T-helper 1 cell (primary cell): ENCODE measurements at places on chromosomes 7 and 10.
A peak's percentile ranks its signal among the peaks of the same experiment; 100 is the strongest.

DNA sequence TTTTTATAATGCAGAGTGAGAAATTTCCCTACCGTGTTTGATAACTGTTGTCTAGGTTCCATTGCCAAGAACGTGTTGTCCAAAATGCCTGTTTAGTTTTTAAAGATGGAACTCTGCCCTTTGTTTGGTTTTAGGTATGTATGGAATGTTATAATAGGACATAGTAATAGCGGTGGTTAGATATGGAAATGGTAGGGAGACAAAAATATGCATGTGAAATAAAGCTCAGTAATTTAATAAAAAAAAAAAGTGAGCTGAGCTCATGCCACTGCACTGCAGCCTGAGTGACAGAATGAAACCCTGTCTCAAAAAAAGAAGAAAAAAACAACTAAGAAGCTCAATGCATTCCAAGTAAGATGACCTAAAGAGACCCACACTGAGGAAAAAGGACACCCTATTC lies 72.9 kb downstream of the ZNF783 start:
- DNase-seq: no peak

- no peak for DNase-seq
Measured at GRCh38 chr10:15705298-15705697, 14.4 kb downstream of the ITGA8 start.

DNA sequence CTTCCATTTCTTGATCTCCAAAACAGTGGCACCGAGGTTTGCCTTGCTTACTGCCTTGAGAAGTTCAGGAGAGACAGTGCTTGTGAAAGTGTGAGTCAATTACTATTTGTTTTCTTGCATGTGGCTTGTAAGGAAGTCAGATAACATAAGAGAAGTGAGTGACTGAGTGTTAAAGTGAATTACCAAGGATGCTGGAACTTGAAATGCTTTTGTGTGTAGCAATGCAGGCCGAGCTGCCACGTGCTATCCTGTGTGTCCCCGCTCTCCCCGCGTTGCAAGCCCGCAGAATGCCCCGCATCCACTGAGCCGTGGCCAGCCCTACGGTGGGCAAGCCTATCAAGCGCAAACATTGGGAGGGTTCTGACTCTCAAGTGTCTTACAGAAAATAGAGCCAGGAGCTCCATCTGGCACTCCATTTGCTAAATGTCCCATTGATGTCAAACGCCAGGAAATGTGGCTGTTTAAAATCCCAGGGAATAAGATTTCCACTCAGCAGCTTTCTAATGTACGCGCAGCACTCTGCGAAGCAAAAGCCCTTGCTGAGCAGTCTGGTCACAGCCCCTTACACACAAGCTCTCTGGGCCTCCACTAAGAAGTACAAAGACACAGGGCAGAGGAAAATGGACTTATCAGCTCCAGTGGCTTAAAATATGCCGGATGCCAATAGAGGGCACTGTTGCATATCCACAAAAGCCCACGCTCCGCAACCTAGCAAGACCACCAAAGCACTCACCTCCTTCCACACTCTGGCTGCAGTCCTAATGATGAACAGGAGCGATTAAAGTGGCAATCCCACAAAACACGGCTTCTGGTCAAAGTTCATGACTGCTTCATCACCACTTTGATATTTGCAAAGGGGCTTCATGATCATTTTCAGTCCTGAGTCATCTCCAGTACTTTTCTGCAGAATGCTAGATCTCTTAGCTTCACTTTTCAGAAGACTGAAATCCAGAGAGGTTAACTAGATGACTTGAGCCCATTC lies 158.0 kb upstream of the ITGB1 start:
- no peak for DNase-seq

DNA sequence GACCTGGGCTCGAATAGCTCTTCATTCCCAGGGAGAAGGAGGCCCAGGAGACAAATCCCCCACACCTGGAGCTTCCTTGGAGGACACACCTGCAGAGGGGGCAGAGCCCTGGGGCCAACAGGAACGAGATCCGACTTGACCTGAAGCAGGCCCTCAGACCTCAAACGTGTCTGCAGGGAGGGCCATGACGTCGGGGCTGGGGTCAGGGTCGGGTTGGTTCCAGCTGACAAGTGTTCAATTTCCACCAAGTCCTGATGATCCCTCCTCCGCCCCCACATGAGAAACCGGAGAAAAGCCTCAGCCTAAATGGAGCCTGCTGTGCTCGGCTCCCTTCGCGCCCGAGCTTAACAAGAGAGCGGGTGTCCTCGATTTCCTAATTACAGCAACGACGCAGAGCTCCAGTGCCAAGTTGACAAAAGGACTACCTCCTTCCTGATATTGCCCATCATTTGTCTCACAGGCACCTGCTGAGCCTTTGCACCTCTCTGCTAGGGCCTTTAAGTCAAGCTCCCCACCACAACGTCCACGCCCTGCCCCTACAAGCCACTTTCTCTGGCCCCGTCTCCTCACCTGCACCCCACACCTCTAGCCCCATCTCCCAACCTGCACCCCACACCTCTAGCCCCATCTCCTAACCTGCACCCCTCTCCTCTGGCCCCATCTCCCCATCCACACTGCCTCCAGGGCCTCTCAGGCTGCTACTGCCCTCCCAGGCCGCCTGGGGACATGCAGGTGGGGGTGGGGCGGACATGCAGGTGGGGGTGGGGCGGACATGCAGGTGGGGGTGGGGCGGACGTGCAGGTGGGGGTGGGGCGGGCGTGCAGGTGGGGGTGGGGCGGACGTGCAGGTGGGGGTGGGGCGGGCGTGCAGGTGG lies 519.4 kb downstream of the GLRX3 start:
- no peak for DNase-seq

DNA sequence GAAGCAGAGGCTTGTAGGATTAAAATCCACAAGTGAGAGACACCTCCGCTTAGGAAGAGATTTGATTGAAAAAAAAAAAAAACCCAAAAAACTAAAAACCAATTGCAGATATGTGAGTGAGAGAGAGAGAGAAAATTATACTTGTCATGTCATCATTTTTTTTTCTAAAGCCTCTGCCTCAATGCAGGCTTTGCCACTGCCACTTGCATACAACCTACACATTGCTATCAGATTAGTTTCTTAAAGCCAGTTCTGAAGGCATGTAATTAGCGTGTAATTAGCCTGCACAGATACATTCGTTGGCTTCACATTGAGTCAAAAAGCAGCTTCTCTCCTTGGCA lies 86.1 kb upstream of the MTPN start:
- no peak for DNase-seq

DNA sequence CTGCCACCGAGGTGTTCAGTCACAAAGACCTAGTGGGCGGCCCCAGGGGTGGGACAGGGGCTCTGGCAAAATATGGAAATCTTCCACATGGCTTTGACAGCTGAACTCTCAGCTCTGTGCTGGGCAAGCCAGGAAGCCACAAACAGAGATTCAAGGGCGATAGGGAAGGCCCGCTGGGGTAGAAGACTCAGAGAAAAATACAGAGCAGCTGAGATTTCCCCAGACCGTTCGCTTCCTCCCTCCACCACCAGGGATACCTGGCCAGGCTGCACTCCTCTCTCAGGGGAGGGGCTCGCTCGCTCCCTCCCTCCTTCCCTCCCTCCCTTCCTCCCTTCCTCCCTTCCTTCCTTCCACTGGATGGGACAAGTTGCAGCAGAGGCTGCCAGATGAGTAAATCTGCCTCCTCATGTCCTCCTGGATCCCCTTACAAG lies 260.5 kb downstream of the PRPF18 start:
- DNase-seq: no peak

DNA sequence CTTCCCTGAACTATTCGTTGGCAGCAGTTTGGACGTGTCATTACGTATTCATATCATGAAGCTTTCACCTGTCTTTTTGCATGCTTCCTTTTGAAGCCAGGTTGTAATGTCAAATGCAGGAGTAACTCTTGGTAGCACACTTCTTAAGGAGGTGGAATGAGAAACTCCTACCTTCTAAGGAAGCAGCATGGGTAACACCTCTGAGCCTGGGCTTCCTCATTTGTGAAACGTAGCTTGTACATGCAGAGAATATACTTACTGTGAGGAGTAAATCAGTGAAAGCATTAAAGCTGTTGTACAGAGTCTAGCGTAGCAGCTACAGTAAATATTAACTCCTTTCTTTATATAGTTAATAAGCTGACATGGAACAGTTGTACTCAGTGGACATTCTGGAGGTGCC lies 21.1 kb downstream of the CUL1 start:
- no peak for DNase-seq

DNA sequence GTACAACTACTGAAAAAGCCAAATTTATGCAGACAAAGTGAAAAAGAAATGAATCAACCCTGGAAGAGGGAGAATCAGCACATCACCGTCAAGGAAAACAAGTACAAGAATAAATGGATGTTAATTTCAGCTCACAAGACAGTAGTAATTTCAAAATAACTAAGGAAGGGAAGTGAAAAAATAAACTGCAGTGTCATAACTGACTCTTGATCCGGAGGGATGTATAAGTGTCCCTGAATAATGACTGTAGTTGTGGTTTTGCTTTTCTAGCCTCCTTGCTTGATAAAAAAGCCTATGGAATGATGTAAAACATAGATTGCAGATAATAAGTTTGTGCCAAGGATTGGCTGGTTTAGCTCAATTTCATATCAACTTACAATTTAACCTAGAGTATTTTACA lies 721.1 kb upstream of the C7orf33 start:
- DNase-seq: no peak

DNA sequence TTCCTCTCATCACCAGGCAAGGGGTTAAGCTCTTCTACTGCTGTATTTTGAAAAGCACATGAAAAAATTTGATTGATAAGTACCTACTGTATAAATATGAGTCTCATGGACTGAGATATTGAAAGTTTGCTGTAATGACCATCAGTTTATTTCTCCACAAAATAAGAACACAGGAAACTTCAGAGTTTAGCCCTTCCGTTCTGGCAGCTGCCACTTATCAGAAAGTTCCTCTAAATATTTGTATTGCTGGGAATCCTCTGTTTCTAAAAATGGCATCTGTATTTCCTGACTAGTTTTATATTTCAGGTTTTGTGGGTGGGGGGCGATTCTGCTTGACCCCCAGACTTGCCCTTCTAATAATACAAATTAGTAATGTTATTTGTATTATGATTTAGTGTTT lies 92.0 kb downstream of the LYZL2 start:
- no peak for DNase-seq

GRCh38 chr7:42575171-42575570 lies 336.7 kb downstream of the C7orf25 start:
- DNase-seq: no peak

- DNase-seq: no peak
Measured at GRCh38 chr10:75941223-75941801, 509.9 kb downstream of the LRMDA start.

DNA sequence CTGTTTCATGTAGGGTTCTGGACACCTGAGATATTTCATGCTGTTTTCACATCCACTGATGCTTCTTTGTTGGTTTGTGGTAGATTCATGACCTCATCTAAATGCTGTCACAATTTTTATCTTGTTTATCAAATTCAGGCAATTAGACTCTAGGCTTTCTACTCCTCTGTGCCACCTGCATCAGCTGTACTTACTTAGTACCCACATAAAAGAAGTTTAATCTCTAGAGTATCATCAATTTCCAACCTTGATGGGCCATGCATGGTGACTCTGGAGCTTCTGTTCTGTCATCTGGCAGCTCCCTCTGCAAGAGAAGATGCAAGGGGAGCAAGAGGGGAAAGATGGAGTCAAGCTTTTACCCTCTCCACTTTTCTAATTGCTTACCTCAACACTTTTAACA lies 195.9 kb upstream of the VWC2 start:
- no peak for DNase-seq

GRCh38 chr10:58307676-58308075 lies 27.1 kb upstream of the UBE2D1 start:
- DNase-seq: no peak

GRCh38 chr7:121519548-121520521 lies 123.7 kb upstream of the FAM3C start:
- DNase-seq: peak; percentile 38

GRCh38 chr10:93098816-93099215 lies 25.1 kb downstream of the CYP26A1 start:
- DNase-seq: no peak

- no peak for DNase-seq
Measured at GRCh38 chr7:50791363-50791937, 8.8 kb upstream of the GRB10 start.

DNA sequence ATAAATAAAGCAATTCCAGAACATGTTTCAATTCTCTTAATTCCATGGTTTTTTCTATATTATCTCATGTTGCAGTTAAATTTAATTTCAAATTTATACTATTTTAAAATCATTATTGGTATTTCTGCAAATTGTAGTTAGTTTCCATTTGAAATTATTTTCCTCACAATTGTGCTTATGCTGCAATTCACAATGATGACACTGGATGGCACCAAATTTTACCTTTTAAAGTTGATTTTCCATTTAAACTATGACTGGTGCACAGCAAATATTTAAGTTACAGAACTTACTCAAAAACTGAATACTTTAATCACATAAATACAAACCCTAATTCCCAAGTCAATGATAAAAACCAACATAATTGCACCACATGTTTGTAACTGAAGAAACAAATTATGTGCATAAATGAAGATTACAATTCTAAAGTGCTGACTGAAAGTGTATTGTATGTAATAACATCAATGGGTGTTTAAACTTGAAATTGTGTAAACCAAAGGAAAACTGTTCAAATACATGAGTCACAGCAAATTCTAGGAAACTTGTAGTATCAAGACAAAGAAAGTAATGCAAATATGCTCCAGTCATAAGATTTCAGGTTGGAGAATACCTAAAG lies 75.3 kb upstream of the AASS start:
- no peak for DNase-seq

DNA sequence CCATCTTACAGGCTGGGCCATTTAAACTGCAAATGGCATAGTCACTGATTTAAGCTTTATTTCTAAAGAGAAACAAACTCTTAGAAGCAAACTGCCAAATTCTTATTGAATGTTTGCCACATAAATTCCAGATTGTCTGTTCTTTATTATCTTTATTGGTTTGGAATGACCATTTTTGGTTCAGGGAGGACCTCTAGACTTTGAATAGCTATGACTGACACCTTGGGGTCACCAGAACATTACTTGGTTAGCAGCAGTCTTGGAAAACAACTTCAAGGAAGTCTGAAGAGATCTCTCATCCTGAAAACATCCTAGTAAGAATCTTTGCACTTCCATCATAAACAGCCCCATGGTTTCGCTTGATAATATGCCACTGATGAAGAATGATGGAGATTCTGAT lies 197.1 kb downstream of the SUGCT start:
- no peak for DNase-seq

DNA sequence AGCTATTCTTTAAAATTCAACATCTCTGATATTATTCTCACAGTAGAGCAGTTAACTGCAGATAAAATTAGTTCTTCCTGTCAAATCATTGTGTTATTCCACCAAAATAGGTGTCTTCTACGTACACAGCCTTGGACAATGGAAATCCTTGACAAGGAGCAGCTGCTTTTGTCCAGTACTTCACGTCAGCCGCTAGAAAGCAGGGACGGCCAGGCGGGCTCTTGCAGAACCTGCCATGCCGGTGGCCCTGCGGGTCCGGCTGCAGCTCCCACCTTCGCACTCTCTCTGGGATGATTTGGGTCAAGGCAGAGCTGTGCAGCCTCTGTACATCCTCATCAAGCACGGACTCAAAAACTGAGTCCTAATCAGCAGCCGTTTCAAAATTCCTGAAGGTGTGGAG lies 2.2 kb upstream of the FOXI2 start:
- no peak for DNase-seq

- DNase-seq: no peak
Measured at GRCh38 chr7:39540320-39540719, 25.9 kb upstream of the YAE1 start.
